Foreskin keratinocyte (primary cell): ENCODE measurements at places on chromosomes 4 and X. TPM values are rescaled to one million over a fixed set of nuclear protein-coding genes. Genes with fewer than 3 reads are reported as not detected.

The NAA11 gene
- not detected in 2 replicates for polyA plus RNA-seq

The CNKSR2 gene
- polyA plus RNA-seq: 0.11 and 0.16 TPM in 2 replicates

The TDO2 gene
- not detected in 2 replicates for polyA plus RNA-seq

The MUC7 gene
- not detected in 2 replicates for polyA plus RNA-seq

The ARHGAP36 gene
- polyA plus RNA-seq: not detected in 2 replicates

The DAPP1 gene
- 16.7 and 18.5 TPM in 2 replicates for polyA plus RNA-seq

The ZMAT1 gene
- not detected in 2 replicates for polyA plus RNA-seq

The RGN gene
- 0.06 and 0.07 TPM in 2 replicates for polyA plus RNA-seq
